Activated CD4-positive, alpha-beta T cell treated with anti-CD3 and anti-CD28 coated beads for 24 hours (primary cell): ENCODE measurements at places on chromosomes 1 and 21.

DNA sequence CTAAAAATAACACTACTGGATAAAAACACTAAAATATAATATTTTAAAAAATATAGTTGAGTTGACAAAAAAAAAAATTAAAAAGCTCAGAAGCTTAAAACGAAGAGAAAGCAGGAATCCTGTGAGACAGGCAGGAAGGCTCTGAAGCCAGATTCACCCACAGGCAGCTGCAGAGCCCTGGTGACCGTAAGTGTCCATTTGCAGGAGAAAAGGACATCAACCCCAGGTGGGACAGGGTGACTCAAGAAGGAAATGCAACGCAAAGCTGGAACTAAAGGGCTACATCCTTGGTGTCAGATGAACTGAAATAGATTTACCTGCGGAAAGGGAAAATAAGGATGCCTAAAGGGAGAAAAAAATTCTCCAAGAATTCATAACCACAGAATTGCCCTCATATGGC is 46.8 kb downstream of the USP24 start:
- no peak for DNase-seq

DNA sequence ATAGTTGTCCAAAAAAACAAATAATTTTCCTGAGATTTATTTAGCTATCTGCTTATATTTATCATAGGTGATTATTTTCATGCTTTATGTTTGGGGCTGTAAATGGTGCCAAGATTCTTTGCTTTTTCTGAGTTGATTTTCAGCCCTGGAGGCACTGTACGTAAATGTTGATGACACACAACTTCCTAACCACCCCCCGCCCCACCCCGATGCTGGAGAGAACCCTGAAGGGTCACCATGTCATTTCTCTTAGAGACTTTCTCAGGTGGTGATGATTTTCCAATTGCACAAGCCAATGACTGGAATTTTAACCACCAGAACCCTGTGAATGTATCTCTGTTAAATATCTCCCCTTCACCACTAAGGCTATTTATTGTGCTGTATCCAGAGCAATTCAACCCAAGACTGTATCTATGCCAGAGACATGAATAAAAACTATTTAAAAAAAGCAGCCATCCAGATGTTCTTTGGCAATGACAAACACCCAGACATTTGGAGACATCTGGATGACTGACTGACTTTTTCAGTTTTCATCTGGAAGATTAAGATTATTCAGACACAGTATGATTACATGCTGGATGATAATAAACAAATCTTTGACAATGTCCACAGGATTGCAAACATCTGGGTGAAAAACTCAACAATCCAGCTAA is 346.0 kb downstream of the LMX1A start:
- DNase-seq = no peak

DNA sequence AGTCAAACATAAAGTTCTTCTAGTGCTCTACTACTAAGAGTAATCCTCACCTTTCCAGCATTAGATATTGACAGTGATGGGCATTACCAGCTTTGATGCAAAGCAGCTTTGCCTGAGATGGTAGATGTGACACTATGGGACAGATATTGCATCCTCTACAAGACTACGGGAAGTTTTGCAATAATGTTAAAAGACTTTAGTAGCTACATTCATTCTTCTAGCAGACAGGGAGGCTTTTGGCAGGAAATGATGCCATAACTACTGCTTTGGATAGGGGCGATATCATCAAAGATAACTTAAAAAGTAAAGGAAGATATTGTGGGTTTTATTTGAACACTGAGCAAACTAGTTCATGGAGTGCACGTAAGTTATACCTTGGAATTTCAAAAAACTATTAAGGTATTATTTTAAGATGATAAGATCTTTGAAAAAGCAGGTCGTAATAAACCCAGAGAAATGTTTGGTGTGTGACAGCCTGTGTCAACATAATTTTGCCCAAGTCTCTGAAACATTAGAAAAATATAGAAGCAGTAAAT is 368.3 kb upstream of the TMPRSS15 start:
- DNase-seq = no peak

- no peak for DNase-seq
Observed at GRCh38 chr1:206812471-206812870, 40.2 kb upstream of the IL10 start.

DNA sequence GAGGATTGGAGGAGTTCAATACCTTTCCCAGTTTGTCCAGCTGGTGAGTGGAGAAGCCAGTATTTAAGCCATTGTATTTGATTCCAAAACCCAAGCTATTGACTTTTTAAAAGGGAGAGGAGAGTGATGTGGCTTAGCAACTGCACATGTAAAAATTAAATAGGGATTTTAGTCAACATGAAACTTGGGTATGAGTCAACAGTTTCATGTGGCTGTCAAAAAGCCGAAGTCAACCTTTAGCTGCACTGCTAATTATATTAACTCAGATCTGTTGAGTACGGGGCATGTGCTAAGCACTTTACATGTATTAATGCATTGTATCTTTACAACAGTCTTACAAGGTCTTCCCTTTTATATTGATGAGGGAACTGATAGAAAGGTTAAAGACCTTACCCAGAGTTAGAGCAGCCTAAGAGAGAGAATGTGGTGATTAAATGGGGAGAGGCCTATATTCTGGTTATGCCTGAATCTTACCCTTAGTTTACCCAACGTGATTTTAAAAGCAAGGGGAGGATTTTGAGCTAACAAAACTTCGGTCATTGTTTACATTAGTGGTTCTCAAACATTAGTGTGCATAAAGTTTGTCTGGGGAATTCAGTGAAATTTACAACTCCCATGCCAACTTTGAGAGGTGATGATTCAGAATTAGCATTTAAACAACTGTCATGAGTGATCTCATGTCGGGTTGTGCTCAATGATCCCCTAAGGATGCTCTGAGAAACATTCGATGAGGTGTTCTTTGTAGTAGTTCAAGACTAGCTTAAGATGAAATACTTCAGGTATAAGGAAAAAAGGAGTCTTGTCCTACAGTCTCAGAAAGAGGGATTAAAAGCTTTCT is 6.9 kb upstream of the SLC35F3 start:
- no peak for DNase-seq

DNA sequence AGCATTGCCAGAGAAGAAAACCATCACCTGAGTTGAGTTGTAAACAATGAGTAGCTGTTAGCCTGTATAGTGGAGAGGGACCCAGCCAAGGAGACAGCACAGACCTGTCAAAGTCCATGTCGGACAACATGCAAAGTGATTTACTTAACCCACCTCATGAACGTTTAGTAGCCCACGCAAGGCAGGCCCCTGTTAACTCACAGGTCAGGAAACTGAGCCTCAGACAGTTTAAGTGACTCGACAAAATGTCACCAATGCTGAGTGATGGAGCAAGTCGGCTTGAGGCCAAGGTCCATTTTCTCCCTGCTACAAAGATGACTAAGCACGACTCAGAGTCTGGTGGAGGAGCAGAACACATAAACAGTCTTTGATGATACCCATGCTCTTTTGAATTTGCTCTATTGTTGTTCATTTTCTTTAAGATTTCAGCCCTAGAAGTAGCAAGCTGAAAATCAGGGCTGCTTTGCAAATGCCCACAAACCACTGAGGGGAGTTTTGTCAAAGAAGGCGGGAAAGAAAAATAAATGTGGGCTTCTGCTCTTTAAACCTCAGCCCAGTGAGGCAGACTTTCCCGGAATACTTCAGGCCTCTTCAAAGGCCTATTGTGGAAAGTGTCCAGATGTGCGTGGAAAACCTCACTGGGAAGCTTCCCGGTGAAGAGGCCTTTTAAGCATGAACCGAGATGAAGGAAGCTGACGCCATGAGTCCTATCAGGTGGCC is 83.8 kb upstream of the HOOK1 start:
- DNase-seq = no peak

DNA sequence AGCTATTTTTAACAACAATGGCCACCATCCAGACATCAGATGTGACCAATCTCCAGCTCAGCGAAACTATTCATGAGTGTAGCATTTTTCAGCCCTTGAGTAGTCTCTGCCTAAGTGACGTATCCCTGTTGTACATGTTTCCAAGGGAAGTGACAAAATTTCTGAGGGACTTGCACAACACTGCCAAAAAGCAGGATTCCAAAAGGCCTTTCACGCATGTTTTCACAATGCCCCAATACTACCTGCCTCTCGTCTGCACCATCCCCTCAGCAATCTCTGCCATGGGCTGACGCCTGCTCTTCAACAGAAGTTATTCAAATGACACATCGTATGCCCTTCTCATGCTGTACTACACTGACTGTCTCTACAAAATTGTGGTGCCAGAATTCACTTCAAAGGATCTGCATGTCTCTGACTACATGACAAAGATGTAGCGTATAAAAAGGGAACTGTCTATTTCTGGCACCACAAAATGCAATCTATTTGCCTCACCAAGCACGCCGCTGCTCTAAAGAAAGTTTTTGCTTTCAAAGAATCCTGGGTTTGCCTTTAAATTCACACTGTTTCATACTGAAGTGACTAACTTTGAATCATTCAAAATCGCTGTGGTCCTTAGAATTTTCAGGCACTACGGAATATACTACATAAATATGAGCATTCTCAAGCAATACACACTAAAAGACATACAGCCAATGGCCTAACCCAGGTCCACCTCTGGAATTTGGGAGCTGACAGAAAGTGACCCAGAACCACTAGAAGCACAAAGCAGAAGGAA is 32.9 kb downstream of the JAK1 start:
- DNase-seq = no peak

DNA sequence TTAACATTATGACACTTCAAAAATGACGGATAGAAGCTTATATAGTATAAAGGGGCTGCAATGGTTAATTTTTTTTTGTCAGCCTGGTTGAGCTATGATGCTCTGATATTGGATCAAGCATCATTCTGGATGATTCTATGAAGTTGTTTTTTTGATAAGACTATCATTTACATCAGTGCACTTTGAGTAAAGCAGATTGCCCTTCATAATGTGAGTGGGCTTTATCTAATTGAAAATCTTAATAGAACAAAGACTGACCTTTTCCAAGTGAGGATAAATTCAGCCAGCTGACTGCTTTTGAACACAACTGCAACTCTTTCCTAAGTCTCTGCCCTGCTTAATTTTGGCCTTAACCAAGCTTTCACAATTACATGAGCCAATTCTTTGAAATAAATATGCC is 1476.2 kb downstream of the NCAM2 start:
- DNase-seq = no peak

GRCh38 chr1:172254521-172255222 is 165.8 kb upstream of the C1orf105 start:
- DNase-seq = no peak

GRCh38 chr1:96424877-96425276 is 296.7 kb upstream of the PTBP2 start:
- no peak for DNase-seq

DNA sequence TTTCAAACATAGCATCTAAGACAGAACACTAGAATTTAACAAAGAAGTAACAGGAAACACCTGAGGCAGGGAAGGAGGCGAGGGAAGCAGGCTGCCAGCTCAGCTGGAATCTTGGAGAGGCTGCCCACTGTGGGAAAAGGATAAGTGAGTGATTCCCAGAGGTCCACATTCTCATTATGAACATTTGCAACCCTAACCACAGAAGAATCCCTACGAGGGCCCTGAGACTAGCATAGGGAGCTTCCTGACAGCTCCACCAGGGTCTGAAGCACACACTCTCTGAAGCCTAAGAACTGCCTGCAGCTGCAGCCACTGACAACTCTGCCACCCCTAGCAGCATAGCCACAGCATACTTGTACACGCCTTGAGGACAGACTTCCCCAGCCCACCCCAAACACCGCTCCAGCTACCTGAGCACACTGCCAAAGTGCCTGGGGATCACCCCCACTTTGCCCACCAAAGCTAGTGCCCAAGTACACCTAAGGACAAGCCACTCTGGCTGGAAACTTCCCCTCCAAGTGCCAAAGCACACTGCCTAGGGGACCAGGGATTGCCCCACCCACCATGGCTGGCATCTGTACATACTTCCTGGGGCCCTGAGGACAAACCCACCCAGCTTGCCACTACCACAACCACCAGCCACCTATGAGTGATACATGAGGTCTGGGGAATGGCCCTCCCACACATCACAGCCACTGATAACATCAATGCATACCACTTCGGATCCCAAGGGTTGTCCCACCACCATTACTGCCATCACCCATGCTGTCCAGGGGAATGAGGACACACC is 76.6 kb upstream of the GUCA2A start:
- no peak for DNase-seq

DNA sequence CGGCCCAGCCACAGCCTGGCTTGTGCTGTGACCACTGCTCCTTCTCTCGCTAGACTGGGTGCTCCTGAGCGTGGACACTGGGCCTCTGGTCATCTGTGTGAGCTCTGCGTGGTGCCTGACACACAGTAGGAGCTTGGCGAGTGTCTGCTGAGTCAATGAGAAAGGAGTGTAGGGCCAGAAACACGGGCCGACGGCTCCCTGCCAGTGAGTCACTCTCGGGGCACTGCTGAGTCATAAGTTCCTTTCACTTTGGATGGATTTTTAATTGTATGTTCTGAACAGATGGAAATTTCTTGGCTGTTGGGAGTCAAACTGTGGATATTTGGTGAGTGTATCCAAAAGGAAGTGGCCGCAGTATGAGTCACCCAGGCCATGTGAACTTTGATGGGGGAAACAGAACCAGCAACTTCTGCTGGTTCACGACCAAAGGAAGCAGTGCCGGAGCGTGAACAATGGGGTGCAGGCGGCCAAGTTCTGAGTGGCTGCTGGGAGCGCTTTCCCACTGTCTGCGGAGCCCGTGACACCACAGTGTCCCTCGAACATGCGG is 41.0 kb upstream of the COL18A1 start:
- peak; percentile 23 for DNase-seq

DNA sequence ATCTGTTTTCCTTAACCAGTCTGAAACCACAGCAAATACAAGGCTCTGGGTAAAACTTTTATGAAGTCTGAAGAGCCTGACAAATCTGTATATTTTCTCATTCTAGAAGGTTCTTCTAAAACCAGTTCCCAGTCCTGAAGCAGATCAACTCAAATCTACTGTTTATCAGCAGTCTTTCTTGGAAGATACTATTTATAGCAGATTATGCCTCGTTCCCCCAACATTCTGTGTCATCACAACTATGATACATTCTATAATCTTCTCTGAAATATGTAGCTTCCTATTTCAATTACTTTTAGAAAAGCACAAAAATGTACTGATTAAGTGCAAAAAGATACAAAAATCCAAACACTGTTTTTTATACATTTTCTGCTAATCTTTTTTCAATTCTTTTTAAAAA is 67.5 kb downstream of the NIBAN1 start:
- DNase-seq = no peak

- no peak for DNase-seq
Observed at GRCh38 chr1:221992427-221992826, 250.5 kb upstream of the DUSP10 start.

GRCh38 chr21:45352621-45353139 is 52.3 kb upstream of the COL18A1 start:
- no peak for DNase-seq

DNA sequence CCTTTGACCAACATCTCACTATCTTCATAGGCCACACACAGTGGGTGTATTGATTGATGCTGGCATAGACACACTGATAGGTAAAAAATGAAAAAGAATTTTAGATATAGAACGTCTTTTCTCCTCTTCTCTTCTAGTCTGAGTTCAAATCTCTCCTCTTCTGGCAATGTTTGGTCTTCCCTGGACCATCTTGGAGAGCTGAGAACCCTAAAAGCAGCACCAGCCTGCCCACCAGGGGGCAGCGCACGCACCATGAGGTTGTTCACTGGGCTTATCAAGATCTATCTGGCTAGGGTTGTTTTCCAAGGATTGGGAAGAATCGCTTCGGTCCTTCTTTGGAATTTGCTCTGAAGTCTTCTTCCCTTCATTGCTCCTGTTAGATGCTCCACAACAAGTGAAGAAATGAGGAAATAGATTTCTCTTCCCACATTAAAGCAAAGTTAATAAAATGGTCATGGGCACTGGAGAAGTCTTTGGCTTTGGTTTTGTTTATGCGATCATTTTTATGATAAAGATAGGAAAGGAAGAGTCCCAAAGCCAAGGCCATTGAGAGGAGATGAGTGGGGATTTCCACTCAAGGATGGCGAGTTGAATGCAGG is 104.0 kb upstream of the OLIG2 start:
- peak; percentile 44 for DNase-seq
